Stimulated activated CD4-positive, alpha-beta T cell treated with anti-CD3 and anti-CD28 coated beads, Interleukin-1b, Interleukin-23, amount 100 ng/mL, for 1 hour (primary cell): ENCODE measurements at places on chromosomes 1 and 21.
A peak's percentile ranks its signal among the peaks of the same experiment; 100 is the strongest.

DNA sequence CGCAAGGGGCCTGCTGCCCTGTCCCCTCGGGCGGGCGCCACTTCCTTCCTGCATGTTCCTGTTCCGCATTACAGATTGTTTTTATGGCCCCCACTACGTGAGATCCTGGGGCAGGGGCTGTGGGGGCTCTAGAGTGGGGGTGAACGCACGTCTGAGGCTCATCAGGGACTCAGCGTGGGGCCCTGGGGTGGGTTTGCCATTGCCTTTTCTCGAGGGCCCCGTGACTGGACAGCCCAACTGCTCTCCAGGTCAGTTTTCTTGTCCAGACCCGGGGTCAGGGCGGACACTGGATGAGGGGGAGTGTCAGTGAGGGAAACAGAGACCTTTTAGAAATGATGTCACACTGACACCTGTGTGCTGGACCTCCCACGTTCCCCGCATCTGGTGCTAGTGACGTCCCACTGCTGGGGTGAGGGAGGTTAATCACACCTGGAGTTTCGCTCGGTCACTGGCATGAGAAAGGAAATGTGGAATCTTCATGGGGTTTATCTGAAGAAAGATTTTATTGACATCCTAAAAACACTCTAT lies 65.9 kb downstream of the AGPAT3 start:
- DNase-seq = no peak

DNA sequence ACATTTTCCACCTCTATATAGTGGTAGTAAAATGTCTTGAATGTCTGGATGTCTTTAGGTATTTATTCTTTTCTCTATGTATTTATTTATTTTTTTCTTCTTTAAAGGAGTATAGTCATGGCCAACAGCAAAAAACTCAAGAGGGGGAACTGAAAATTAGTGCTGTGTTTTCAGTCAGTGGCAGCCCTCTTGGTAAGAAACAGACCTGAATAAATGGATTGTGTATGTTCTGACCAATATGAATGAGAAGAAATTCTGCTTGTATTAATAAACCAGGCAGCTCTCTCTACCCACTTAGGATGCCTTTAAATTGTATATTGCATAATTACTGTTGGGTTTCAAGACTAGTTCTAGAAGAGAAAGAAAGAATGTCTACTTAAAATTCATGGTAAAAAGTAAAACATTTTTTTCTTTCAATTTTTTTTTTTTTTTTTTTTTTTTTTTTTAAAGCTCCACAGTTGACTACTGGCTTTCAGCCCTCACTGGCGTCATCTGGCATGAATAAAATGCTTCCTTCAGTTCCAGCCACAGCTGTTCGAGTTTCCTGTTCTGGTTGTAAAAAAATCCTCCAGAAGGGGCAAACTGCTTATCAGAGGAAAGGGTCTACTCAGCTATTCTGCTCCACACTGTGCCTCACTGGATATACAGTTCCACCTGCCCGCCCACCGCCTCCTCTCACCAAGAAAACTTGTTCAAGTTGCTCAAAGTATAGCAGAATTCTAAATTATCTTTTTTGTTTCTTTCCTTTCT lies 101.6 kb downstream of the ZMYM4 start:
- DNase-seq = no peak

- DNase-seq = peak; percentile 75
These were observed 73.2 kb upstream of the TRAPPC10 start for GRCh38 chr21:43938751-43939442.

GRCh38 chr1:89516055-89516454 lies 8.6 kb upstream of the LRRC8B start:
- no peak for DNase-seq

DNA sequence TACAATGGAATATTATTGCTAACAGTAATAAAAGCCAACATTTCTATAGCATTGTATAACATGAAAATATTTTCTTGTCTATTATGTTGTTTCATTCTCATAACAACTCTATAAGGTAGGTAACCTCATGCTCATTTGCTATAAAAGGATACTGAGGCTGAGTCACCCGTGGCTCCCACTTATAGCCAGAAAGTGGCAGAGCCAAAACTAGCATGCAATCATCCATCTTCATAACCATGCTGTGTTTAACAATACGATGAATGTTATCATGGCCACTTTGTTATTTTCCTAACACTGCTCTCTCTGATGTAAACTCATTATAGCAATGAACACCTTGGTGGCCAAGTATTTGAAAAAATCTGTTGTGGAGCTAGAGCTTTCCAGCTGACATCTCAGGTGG lies 80.8 kb upstream of the JUN start:
- no peak for DNase-seq

- DNase-seq = no peak
These were observed 162.2 kb downstream of the C1orf94 start for GRCh38 chr1:34338871-34339270.

DNA sequence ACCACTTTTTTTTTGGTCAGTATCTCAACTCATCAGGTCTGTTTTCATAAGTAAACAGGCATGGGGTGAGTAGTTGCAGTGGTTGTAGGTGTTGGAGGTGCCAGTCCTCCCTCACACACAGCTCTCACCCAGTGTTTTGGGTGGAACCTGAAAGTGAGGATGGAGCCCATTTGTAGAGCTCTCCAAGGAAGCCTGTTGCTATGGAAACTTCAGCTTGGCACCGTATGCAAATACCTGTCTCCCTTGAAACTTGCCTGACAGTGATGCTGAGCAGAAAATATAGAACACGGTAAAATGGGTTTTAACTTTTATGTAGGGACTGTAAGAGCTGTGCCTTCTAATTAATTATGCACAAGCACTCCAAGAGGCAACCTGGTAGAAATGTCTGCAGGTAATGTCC lies 214.1 kb downstream of the AJAP1 start:
- DNase-seq = no peak

DNA sequence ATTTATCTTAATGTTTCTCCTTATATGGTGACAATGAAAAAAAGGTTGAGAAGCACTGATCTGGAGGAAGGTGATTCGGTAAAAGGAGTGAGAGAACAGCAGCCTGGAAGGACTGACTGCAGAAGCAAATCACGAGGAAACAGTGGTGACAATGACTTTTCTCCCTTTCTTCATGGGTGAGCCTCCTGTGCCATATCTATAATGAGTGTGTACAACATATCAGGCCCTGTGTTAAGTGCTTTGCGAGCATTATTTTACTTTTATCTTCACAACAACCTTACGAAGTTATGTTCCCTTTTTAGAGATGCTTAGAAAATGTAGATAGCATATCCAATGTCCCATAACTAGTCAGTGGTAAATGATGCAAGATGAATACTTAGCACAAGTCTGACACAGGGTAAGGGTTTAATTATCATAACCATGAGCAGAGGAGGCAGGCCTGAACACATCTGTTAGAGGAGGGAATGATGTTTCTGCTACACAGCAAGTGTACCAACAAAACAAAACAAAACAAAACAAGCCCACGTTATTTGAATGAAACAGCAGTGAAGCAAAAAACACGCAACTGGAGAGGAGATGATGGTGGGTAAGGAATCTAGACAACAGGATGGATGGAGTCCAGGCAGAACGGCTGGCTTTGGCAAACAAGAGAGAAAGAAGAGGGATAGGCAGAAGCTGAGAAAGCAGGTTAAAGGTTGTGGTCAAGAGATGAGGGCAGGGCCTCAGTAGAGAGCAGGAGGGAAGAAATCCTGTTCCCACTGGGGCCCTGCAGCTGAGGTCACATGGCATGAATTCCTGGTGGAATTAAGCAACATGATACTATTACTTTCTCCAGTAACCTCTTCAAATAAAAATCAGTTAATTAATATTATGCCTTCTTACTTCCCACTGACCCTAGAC lies 29.6 kb downstream of the GNG12 start:
- no peak for DNase-seq

DNA sequence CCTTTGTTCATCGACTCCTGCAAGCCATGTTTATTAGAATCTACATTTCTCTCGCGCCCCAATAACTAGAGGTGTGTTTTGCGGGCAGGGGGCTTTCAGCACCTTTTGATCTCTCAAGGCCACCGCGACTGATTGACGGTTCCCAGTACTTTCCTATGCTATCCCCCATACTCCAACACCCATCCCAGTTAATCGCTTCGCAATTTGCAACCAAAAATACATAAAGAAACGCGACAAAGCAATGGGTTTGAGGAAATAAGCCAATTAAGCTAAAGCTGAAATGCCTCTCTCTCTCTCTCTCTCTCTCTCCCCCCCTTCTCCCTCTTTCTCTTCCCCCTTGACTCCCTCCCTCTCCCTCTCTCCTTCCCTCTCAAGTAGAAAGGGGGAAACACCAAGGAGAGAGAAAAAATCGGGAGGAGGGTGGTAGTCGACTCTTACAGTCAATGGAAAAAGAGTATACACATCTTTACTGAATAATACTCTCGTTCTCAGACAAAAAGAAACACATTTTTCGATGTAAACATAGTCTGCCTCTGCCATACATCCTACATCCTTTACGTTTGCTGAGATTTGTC lies 128.0 kb upstream of the DPYD start:
- DNase-seq = no peak

DNA sequence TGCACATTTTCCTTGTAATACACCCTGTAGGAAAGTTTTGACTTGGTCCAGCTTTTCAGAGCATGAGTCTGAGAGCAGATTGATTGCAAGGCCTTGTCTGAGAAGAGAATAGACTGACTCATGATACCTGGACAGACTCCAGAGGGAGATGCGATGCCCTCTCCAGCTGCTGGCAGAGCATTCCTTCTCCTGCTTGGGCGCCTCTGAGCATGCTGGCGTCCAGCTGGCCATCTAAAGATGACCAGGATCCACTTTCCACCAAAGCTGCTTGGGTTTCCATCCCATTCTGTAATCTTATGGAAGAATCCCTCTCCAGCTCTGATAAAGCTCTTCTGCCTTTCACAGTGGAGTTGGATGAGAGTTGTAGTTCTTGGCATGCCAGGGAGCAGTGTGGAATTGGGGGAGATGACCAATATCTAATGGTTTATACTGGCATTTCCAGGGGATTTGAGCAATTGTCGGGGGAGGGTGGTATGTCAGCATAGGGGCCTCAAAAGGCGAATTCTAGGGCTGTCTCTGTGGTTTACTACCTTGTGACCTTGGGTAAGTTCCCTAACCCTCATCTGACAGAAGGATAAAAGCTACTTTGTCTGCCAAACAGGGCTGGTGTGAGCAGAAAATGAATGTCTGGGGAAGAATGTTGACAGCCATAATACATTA lies 19.5 kb downstream of the SZRD1 start:
- DNase-seq = no peak

- no peak for DNase-seq
These were observed 829 bp downstream of the SPEN start for GRCh38 chr1:15848143-15848928.

GRCh38 chr1:53731779-53732305 lies 7.1 kb downstream of the GLIS1 start:
- no peak for DNase-seq

- no peak for DNase-seq
These were observed 5.6 kb upstream of the POFUT2 start for GRCh38 chr21:45293220-45293725.

- no peak for DNase-seq
These were observed 22.0 kb upstream of the DNASE2B start for GRCh38 chr1:84376000-84376910.

GRCh38 chr1:41689139-41689538 lies 204.7 kb upstream of the EDN2 start:
- DNase-seq = no peak

DNA sequence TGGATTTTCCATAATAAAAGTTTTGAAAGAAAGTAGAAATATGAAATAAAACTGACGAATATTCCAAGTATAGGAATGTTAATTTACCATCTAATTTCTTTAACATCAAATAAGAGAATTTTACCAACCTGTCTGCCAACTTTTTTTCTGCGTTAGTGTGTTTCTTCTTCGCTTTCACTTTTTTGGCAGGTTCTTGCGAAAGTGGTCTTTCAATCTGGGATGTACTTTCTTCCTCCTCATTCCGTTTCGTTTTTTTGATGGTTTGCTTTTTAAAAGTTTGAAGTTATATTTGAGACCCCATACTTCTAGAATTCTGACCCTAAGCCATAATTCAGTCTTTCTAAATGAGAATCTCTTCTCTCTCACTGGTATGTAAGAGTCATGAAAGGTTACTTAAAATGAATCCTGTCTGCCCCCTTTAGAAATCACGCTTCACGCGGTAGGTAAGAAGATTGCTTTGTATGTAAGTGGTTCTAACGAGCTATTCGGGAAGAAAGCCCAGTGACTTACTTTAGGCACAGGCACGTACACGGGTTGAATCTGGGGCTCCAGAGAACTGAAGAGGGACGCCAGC lies 580 bp downstream of the RBM34 start:
- DNase-seq = peak; percentile 2

- DNase-seq = no peak
These were observed 20.7 kb downstream of the GALNT2 start for GRCh38 chr1:230087717-230088105.

DNA sequence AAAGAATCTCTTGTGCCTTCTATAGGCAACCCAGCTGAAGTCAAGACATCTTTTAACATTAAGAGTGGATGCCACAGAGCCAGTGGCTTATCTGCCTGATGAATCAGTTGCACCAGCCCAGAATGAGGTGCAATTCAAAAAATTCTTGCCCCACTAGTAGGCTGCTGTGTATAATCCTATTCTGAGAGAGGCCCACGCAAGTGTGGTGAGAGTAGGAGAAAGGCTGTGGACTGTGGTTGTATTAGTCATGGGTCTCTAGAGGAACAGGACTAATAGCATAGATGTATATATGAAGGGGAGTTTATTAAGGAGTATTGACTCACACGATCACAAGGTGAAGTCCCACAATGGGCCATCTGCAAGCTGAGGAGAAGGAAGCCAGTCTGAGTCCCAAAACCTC lies 216.4 kb downstream of the LTN1 start:
- DNase-seq = no peak

GRCh38 chr21:25304611-25305010 lies 302.7 kb downstream of the MRPL39 start:
- no peak for DNase-seq

DNA sequence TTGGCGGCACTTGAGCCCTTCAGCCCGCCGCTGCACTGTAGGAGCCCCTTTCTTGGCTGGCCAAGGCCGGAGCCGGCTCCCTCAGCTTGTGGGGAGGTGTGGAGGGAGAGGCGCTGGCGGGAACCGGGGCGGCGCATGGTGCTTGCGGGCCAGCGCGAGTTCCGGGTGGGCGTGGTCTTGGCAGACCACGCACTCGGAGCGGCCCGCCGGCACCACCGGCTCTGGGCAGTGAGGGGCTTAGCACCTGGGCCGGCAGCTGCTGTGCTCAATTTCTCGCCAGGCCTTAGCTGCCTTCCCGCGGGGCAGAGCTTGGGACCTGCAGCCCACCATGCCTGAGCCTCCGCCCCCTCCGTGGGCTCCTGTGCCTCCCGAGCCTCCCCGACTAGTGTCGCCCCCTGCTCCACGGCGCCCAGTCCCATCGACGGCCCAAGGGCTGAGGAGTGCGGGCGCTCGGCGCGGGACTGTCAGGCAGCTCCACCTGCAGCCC lies 673.7 kb upstream of the BRINP3 start:
- DNase-seq = no peak
